ENCODE measurements at places on chromosomes 2 and 18.

DNA sequence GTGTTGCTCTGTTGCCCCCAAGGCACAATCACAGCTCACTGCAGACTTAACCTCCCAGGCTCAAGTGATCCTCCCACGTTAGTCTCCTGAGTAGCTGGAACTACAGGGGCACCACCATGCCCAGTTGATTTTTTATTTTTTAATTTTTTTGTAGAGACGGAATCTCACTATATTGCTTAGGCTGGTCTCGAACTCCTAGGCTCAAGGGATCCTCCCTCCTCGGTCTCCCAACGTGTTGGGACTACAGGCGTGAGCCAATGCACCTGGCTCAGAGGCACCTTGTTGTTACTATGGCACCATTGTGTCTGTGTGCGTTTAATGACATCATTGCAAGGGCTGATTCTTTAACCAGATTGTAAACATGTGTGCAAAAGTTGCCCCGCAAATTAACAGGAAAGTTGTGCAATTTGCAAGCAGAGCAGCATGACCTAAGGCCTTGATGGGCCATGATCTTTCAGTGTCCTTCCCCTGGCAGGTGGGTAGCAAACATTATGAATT lies 22.6 kb downstream of the TCF23 start:
- no peak for DNase-seq

GRCh38 chr2:22557406-22557805 lies 827.6 kb upstream of the KLHL29 start:
- DNase-seq = no peak

- no peak for DNase-seq
Observed at GRCh38 chr2:53114582-53114981, 653.0 kb upstream of the CHAC2 start.

- no peak for DNase-seq
Observed at GRCh38 chr2:132401326-132401725, 15.3 kb upstream of the GPR39 start.

GRCh38 chr18:32961538-32961937 lies 188.7 kb upstream of the KLHL14 start:
- DNase-seq = no peak

- no peak for DNase-seq
Observed at GRCh38 chr2:112147382-112148168, 9.4 kb downstream of the FBLN7 start.

DNA sequence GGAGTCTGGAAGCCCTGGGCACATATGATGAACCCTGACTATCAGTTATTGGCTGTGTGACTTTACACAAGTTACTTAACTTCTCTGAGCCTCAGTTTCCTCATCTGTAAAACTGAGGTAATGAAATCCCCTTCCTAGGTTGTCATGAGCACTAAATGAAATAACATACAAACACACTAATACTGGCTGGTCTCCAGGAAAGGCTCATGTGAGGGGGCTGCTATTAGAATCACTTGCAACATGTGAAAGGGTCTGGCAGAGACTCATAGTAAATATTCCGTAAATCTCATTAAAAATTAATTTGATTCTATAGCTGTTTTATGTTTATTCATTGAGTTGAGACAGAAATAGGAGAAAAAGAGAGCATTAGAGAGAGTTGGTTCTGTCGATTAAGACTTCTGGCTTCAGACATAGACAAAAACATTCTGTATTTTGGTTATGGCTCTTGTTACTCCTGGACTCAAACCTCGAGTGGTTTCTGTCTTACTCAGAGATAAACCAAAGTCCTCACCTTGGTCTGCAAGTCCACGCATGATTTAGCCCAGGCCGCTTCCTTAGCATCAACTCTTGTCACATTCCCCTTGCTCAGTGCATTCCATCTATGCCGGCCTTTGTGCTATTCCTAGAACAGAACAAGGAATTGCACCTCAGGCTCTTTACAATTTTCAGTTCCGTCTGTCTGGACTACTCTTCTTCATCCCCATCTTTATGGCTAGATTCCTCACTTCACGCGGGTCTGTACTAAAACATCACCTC lies 139.1 kb downstream of the NXPH2 start:
- DNase-seq = no peak

DNA sequence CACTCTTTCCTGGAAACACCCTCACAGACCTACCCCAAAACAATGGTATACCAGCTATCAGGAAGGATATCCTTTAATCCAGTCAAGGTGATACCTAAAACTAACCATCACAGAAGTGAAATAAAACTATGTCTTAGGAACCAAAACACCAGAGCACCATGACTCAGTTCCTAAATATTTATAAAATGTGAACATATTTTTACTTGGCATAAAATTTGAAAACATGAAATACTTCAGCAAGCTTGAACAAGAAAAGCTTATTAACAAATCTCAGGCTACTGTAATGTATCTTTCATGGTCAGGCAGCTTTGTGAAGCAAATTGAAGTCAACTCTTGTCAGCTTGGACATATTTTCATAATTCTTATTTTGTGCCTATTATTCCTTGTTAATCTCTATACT lies 440.8 kb upstream of the CDH20 start:
- DNase-seq = no peak

- DNase-seq = no peak
Observed at GRCh38 chr18:58723810-58724602, 52.7 kb downstream of the MALT1 start.

DNA sequence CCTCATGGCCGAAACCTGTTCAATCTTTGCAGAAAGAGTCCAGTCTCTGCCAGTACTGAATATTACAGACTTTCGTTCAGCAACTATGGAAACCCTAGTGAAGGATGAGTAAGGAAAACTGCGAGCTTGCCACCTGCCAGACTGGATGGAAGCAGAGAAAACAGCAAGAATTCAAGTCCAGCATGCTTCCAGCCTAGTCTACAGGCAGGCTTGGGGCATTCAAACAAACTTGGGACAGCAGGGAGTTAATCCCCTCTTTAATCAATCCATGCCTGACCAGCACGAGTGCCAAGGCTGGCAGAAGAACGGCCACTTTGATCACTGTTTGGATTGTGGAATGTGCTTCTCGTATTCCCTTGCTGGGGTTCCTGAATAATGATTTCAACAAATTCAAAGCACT lies 145.2 kb downstream of the EPHA4 start:
- DNase-seq = no peak

DNA sequence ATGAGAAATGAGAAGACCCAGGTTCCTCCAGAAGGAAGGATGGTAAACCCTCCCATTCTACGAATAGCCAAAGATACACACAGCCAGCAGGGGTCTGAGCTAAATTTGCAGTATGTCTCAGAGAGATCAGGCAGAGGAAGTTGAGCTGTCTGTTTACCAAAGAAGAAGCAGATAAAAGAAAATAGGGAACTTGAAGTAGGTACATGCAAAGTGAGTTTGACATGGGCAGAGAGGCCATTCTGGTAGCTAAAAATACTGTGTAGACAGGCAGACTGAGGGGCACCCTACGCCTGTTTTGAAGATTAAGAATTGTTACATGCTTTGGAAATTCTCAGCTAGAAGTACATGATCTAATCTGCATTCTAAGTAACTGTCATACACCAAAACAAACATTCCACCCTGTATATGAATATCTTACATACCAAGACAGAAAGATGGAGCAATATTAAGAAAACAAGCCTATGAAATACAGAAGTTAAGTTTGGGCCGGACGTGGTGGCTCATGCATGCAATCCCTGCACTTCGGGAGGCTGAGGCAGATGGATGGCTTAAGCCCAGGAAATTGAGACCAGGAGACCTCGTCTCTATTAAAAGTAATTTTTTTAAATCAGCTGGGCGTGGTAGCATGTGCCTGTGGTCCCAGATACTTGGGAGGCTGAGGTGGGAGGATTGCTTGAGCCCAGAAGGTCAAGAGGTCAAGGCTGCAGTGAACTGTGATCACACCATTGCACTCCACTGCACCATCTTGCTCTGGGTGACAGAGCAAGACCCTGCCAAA lies 157.9 kb downstream of the ANKRD44 start:
- DNase-seq = no peak

DNA sequence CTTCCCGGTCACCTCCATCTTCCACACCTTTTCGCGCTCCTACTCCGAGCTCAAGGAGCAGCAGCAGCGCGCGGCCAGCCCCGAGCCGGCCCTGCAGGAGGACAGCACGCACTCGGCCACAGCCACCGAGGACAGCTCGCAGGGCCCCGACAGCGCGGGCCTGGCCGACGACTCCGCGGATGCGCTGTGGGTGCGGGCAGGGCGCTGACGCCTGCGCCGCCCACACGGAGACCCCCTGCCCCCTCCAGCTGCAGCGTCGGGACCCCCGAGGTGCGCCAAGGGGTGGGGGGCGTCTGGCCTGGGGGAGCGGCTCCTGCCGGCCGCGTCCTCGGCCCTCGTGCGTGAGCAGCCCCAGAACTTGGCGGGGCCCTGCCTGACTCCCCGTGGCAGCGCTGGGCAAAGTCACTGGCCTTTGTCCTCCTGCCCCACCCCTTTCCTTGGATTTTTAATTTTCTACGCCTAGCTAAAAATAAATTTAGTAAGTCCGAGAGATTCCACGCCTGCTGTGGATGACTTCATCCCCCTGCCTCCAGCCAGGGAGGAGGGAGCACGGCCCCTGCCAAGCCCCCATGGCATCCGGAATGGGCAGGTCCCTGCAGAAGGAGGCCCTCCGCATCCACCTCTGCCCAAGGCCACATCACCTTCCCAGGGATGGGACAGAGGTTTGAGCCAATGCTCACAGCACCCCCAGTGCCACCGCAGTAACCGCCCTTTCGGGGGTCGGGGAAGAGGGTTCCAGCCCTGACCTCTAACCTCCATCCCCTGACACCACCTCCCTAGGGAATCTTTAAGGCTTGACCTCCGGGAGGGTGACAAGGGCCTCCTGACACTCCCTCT lies 51.6 kb downstream of the SLC66A2 start:
- no peak for DNase-seq

DNA sequence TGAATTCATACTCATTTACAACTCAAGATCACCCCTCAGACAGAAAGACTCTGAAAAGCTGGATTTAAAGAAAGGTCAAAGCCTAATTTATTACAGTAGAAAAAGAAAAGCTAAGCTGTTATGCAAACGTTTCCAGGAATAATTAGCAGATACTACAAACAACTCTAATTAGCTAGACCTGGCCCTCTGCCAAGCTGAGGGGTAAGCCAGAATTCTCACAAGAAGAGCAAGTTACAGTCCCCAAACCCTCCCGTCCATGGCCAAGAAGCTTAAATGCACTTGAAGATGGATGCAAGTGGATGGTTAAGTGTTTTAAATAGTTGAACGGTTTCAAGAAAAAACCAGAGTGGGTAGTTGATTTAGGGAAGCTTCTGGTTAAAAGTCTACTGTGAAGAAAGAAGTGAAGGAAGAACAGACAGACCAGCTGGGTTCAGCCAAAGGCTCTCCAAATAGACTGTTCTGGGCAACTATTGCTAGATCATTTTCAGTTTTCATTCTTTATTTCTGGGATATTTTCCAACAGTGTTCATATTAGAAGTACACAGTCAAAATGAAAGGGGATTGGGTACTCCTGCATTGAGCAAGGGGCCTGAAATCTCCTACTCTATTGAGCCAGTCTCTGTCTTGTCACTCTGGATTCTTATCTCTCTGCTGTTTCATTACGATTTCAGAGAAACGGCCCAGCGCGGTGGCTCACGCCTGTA lies 4.8 kb downstream of the LMAN2L start:
- no peak for DNase-seq

DNA sequence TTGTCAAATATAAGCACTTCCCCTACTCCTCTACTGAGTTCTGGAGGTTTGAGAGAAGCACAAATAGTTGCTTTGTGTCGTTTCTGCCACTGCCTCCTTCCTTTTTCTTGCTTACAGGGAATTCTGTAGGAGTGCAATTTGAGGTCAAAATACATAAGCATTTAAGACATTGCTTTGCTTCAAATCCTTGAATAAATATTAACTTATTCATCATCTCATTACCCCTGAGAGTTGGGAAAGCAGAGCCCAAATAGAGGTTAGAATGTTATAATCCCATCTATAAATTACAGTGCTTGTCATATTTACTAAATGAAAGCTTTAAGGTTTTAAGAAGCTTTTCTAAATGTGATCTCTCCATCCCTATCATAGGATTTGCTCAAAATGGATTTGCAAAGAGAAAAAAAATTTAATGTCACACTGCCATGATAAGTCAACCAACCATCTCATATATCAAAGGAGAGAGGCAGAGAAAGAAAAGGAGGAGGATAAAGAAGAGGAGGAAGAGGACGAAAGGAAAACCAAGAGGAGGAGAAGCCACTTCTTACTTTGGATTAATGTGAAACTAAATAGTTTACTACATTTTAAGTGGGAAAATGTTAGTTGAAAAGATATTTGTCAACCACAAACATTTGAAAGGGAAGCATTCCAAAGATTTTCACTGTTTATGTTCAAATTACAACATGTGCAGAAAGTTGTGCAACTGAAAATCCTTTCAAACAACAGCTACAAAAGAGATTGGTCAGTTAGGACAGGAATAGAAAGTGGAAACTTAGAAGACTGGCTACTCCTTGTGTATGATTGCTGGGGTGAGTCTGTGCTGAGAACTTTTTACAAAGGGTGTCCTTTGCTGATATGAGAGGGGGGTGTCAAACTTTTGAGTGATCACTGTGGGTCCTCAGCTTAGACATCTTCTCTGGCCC lies 277.3 kb upstream of the FN1 start:
- DNase-seq = no peak

DNA sequence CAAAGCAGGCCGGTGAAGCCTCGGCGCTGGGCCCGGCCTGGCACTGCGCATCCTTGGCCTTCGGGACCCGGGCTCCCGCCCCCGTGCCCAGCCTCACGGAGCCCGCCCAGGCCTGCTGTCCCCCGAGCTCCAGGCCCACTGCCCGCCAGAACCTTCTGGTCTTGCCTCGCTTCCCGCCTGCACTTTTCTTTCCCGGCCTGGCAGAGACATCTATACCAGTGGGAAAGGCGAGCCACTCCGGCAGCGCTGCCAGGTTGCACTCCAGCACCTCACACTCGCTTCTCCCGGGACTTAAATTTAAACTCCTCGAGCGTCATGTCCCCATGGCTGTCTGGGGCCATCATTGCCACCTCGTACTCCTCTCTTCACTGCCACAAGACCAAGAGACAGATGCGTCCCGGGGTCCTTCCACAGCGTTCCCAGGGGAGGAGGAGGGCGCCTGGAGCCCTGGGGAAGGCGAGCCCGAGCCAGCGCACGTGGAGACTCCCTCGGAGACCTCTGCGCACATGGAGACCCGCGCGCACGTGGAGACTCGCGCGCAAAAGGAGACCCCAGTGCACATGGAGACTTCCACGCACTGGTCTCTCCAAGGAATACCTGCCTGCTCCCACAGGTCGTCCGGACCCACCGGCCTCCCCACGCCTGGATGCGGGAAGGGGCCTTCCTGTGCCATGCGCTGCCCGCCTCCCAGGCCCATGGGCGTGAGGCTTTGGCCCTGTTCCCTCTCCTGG lies 253.1 kb upstream of the SALL3 start:
- DNase-seq = no peak

DNA sequence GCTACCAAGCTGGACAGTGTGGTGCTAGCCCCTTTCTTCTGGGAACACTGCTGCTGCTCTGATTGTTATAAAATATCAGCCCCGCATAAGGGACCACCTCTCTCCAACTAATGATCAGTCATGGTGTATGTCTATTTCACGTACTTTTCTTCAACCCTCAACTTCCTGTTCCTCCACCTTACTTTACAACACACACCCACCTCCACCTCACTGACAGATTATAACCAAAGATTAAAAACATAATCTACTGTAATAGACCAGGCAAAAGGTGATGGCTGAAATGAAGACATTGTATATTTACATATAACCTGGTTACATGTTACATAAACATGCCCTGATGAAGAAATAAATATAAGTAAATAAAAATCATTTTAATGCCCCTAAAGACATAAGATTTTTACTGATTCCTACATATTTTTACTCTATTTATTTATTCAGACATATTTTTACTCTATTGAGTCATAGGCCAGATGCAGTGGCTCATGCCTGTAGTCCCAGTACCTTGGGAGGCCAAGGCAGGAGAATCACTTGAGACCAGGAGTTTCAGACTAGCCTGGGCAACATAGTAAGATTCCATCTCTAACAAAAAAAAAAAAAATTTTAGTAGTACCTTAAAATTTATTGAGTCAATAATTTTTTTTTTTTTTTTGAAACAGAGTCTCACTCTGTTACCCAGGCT lies 12.8 kb downstream of the STK39 start:
- no peak for DNase-seq
